ENCODE measurements at places on chromosomes 2 and 18. TPM values are rescaled to one million over a fixed set of nuclear protein-coding genes. Genes with fewer than 3 reads are reported as not detected.

SP100 gene
- 50.6 TPM for polyA plus RNA-seq

GRCh38 chr18:62979176-62979575, 263.8 kb downstream of the PHLPP1 start:
- no peak for DNase-seq

- no peak for DNase-seq
These were observed 88.8 kb downstream of the STK39 start for GRCh38 chr2:168158586-168158985.

DNA sequence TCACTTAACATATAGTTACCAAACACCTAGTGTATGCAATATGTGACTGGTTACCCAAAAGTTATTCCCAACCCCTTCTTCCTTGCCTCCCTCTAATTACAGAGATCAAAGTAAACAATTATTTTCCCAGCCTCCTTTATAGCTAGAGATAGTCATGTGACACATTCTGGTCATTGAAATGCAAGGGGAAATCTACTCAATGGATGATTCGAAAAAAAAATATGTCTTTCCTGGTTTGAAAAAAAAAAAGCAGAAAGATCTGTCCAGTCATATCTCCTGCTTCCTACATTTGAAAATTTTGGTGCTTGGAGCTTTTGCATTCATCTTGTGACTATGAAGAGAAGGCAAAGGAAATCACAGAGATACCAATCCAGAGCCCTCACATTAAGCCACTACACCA, 27.6 kb upstream of the UGP2 start:
- no peak for DNase-seq

NCL gene
- 256 TPM for polyA plus RNA-seq

- DNase-seq: no peak
These were observed 179.8 kb upstream of the HAAO start for GRCh38 chr2:42971947-42972736.

GTF2A1L gene
- 0.36 TPM for polyA plus RNA-seq

DNA sequence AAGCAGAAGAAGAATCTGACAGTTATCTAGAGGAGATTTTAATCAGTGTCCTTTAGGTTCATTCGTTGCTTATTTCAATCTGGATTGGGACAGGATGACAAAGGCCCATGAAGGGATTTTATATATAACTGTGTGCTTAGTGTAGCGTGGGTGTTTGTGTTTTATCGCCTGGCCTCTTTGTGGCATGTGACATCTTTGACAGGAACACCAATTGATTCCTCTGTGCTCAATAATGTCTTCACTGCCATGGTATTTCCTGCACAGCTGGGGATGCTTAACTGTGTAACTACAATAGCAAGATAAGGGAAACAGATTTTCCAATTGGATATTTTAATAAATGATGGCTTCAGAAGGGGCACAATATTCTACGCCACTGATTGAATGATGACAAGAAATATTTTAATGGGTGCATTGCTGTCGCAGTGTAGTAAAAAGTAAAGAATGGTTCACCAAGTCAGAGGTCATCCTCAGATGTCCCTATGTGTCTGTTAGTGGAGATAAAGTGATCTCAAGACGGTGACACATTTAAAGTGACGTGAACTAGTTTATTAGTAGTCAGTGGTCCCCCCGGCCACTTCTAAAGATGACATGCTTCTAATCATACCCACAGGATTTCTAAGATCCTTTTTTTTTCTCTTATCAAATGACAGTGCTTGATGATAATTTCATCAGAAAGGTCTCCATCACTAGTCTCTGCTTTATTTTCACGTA, 160.4 kb downstream of the AGAP1 start:
- no peak for DNase-seq

DNA sequence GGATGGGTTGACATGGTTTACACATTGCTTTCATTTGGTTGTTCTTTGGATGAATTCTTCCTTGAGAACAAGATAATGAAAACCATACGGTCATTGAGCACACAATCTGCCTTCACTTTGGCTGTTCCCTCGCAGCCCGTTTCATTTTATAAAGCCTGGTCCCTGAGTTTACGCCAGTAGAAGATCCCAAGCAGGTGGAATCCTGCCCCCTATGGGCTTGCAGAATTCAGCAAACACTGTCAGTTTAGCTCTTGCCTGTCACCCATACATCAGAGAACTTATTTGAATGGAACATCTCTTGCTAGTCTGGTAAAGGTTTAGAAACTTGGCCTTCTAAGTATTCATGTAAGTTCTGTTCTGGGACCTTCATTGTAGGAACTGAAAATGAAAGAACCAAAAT, 666.4 kb upstream of the ZEB2 start:
- no peak for DNase-seq

SERPINB7 gene
- 99.5 TPM for polyA plus RNA-seq

DNA sequence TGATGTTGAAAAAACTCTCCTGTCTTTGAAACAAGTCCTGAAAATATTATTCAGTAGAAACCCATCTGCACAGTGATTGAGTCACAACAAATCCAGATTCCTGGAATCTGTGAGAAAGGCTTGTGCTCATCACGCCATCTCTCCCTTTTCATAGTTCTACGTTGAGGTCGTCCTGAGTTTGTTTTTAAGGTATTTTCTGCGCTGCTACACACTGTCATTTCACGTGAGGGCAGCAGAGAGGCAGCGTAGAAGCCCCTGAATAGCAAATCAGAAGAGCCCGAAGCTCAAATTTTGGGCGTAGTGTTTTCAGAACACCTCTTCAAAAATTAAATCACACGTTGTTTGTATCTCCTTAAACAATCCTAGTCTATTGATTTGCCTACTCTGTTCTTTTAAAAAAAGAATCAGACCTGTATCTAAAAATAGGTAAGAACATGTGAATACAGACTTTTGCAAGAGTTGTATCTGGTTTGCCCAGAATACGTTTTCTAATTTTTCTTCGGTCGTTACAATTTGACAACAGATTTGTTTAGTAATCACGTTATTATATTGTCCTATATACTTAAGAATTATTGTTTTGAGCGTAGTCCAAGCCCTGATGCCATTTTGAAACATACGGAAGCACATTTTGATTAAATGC, 61.6 kb upstream of the SLC38A11 start:
- peak; percentile 62 for DNase-seq

- no peak for DNase-seq
These were observed 325.2 kb upstream of the RAB12 start for GRCh38 chr18:8283891-8284585.

DNA sequence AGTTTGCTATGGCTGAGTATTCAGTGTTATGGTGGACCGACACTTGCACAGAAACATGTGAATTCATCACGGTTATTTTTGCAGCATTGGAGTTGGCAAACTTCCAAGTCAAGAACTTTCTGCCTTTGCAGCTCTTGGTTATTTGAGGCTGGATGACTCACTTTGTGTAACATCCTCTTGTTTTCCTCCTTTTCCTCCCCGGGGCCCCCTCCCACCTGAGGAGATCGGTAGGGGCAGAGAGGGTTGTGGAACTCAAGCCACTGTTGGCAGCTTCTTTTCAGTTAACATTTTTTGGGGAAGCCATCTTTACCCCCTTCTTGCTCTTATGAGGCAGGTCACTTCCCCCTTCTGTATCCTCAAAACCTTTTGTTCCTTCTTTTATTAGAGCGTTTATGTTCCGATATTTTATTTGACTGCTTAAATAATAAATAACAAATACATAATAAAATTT, 48.6 kb downstream of the DDX1 start:
- no peak for DNase-seq

VWC2L gene
- polyA plus RNA-seq: not detected

SLC8A1 gene
- polyA plus RNA-seq: 3.2 TPM

PAX8 gene
- polyA plus RNA-seq: 0.08 TPM

All from SK-N-SH (cell line).